Activated CD4-positive, alpha-beta T cell treated with anti-CD3 and anti-CD28 coated beads, Interleukin-2, amount 50 U/mL, for 1 hour (primary cell): ENCODE measurements at places on chromosomes 5 and 9.

DNA sequence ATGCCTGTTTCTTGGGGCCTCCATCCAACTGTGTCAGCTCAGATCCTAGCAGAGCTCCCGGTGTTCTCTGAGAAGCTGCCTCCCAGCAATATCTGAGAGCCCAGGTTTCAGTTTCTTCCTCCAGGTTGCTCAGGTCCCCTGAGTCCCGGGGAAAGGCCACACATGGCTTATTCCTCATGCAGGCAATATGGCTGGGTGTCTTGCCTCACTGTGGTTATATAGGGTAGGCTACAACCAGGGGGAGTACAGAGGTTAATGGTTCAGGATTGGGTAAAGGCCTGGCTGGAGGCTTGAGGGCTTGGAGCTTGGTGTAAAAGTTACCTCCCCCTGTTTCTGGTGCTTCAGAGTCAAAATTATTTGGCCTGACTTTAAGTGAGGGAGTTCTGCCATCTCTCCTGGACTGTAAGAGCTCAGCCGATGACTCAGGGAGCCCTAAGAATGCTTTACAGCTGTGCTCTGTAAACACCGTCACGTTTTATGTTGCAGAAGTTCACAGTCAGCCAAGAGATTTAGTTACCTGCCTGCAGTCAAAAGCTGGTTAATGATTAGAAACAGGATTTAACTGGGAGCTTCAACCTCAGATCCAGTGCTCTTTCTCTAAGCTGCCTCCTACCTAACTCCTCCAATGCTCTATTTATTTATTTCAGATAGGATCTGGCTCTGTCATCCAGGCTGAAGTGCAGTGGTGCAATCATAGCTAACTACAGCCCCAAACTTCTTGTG is 24.3 kb upstream of the UBAP2 start:
- DNase-seq: no peak

DNA sequence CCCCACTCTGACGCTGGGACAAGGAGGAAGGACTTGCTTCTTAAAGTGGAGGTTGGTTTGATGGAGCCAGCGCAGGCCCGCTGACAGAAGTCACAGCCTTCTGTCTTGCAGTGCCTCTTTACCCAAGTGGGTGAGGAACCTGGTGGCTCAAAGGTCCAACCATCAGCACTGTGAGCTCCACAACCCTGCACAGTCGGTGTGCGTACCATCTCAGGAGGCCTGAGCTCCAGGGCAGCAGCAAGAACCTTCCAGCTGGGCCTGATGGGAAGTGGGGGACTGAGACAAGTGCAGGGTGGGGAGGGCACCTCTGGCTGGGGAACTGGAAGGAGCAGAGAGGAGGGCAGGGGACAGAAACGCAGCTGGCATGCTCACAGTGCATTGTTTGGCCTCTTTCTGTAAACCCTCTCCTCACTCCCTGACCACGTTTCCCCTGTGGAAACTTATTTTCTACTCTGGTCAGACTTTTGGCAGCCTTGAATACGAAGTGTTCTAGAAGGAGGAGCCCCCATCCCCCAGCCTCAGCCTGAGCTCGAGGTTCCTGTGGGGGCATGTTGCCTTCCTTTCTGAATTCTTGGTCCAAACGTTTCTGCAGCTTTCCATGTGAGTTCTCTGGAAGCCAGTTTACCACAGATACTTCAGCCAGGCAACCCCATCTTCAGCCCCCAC is 178.5 kb upstream of the PITX1 start:
- DNase-seq: no peak

- no peak for DNase-seq
Measured at GRCh38 chr5:1547655-1548054, 23.9 kb upstream of the LPCAT1 start.

GRCh38 chr9:76570826-76571225 is 111.8 kb downstream of the GCNT1 start:
- no peak for DNase-seq

DNA sequence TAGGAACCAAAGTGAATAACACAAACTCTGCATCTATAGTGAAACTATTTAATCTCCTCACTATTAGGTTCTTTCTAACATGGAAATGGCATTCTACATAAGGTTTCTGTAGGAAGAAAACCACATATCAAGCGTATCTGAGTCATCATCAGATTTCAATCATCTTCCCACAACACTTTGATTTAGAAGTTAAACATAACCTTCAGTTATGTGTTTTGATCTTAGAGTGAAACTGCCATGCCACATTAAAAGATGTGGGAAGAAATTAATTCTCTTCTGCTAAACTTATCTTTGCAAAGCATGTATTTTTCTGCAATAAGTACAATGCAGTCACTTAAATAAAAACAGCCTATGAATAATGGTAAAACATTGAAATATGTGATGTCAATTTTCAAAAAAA is 55.0 kb downstream of the MEF2C start:
- DNase-seq: no peak

DNA sequence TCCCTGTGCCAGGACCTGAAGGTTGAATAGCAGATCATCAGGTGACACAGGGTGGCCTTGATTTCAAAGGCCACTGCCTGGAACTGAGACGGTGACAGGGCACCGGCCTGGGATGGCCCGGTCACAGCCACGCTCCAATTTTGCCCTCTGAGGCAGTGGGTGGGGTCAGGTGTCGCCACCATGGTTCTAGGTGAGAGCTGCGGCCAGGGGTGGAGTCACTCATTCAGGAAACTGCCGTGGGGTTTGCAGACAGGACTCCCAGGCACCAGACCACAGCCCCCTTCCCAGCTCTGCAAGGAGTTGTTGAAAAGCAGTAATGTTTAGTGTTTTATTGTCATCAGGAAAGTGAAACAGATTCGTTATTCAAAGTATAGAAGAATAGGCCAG is 17.3 kb upstream of the RNU6ATAC start:
- DNase-seq: no peak
